ENCODE measurements at places on chromosomes 2 and 18. TPM values are rescaled to one million over a fixed set of nuclear protein-coding genes. Genes with fewer than 3 reads are reported as not detected.
A peak's percentile ranks its signal among the peaks of the same experiment; 100 is the strongest.

GRCh38 chr2:35938838-35939237, 416.7 kb upstream of the CRIM1 start:
- no peak for DNase-seq

ZAP70 gene
- not detected for total RNA-seq

- DNase-seq: peak; percentile 36
Observed at GRCh38 chr18:62663731-62664336, 51.5 kb upstream of the PHLPP1 start.

CDCA7 gene
- total RNA-seq: 2.4 TPM

GPR39 gene
- total RNA-seq: 7.1 TPM
